ENCODE measurements at places on chromosomes 2 and 18.

DNA sequence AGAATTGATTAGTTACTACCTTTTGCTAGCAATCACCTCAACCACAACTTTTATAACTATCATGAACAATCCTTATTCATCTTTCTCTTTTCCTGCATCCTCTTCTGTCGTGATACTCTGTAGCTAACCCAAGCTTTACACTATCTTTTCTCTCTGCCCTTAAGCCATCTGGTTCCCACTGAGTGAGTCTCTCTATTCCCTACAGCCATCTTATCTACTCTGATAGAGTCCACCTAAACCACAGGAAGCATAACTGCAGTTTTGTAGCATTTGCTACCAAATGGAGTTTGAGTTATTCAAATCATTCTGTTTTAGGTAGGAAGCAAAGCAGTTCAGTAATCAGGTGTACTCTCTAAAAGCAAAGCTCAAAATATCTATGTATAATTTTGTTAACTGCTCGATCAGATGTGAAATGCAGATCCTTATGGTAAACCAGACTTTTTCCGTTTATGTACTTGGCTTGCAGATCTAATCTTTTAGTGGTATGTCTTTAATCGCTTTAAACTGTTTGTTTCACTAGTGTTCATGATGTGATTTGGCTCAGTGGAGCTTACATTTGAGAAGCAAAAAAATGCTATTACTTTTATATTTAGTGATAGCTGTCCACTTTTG is 91.0 kb downstream of the CSRNP3 start:
- DNase-seq, result no peak

- DNase-seq, result no peak
Observed at GRCh38 chr2:59578349-59578748, 975.1 kb downstream of the BCL11A start.

- no peak for DNase-seq
Observed at GRCh38 chr2:42030829-42031228, 17.0 kb upstream of the PKDCC start.

- DNase-seq, result no peak
Observed at GRCh38 chr2:173806761-173807160, 158.4 kb downstream of the SP3 start.

- no peak for DNase-seq
Observed at GRCh38 chr2:205024822-205025518, 479.7 kb downstream of the PARD3B start.

DNA sequence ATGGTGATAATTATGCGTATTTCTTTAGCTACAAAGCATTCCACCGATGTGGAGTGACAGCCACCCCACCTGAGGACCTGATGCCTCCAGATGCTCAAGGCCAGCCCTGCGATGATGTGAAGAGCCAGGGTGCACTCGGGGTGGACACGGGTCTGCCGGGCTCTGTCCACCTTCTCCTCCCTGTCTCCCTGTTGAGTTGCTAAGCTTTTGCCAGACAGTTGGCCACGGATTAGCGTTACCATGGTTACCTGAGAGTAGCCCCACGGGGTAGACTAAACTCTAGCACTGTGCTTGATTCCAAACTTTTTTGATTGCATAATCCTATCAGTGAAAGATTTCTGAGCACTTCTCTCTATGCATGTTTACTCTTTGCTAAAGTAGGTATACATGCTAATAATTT is 86.2 kb downstream of the SMIM21 start:
- DNase-seq, result no peak

DNA sequence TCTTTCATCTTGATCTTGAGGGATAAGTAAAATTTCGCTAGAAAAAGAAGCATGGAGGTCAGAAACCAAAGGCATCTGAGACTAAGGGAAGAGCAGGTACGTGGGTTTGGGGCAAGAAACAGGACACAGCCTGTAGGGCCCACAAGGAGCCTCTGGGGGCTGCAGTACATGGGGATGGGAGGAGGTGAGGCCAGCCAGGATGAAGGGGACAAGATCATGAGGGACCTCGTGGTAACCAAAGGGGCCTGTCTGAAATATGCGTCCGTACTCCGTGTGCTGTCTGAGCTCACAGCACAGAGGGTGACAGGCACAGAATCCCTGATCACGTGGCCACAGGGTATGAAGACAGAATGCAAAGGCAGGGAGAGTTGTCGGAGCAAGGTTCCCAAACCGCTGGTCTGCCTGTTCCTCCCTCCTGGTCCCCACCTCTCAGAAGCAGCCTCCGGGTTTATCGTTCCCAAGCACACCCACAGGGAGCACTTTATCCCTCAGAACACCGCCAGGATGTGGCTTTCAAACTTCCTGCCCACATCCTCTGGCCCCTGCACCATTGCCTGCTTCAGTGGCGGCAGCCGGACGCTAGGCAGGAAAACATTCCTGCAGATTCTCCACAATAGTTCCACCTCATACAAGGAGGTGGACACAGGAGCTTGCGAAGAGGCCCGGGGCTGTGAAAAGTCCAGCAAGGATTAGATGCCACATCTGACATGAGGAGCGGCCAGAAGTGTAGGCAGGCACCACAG is 12.0 kb downstream of the TMEM163 start:
- no peak for DNase-seq

Data from SK-N-MC (cell line).